ENCODE measurements at places on chromosomes 2 and 18. TPM values are rescaled to one million over a fixed set of nuclear protein-coding genes. Genes with fewer than 3 reads are reported as not detected.
A peak's percentile ranks its signal among the peaks of the same experiment; 100 is the strongest.

GRCh38 chr2:238985931-238986446 lies 138.1 kb downstream of the TWIST2 start:
- DNase-seq: no peak

- DNase-seq: no peak
Measured at GRCh38 chr2:64681479-64681967, 27.8 kb upstream of the SERTAD2 start.

Gene ABCG5
- not detected for total RNA-seq

DNA sequence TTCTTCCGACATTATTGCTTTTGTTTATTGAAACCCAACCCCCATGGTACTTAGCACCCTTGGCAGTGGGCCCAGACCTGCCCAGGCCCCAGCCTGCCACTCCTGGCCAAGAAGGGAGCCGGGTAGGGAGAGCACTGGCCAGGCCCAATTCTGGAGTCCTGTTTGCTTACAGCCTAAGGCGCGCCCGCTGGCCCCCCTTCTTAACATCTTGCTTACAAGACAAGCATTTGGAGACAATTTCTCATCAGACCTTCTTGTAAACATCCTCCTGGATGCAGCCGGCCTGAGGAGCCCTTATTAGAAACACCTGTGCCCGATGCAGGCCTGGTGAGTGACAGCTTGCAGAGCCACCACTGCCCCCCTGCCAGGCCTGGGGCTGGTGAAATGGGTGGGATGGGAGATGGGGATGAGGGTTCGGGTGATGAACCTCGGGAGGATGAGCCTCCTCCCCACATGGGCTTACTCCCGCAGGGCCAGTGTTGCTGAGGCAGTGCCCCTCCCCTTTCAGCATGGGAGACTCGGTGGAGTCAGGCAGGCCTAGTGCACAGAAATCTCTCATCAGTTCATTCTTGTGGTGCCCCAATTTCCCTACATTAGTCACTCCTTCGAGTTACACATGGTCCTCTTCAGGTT lies 217.5 kb downstream of the CYP26B1 start:
- DNase-seq: no peak

DNA sequence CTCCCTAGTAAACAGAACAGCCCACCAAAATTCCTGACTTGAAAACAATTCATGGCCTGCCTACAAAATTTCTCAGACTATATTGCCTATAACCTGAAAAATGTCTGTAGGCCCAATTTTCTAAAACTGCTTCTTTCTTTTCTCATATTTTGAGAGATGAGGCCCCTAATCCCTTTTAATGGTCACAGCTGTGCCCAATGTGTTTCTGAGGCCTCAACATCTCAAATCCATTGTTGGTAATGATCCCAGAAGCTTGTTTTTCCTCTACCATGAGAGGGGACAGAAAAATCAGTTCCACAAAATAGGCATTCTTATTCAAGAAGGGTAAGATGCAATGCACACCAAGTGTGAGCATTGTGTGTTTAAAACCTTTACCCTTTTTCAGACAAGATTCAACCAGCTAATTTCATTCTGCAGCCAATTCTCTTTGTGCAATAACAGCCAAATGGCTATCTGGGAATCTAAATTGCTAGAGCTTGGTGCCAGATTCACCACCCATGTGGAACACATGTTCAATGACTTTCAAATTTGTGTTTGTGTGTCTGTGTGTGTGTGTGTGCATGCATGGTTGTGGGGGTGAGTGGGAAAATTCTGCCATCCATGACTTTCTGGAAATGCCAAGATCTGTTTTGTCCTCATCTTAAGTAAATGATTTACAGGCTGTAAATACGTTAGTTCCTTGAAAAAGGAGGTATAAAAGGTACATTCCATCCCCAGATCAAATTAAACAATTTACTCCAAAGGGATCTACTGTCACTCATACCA lies 319.5 kb downstream of the TNS1 start:
- DNase-seq: peak; percentile 28

DNA sequence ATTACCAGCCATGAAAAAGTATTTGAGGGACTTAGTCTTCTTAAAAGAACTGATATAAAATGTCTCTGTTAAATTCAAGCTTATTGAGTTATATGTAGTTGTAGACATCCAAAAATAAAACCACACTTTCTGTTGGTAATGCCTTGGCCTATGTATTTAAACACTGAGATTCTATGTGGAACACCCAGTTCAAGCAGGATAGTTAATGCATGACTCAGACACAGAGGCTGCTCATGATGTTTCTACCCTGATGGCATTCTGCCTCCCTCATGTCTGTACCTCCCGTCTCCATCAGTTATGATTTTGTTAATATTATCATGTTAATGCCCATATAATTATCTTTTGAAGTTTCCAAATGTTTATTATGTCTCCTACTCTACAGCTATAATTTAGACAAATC lies 164.5 kb downstream of the XIRP2 start:
- peak; percentile 3 for DNase-seq

GRCh38 chr2:233331536-233331935 lies 22.8 kb upstream of the DGKD start:
- no peak for DNase-seq
